Sciatic nerve (tissue), 2 donors: ENCODE measurements at places on chromosomes 7 and 10. TPM values are rescaled to one million over a fixed set of nuclear protein-coding genes. Genes with fewer than 3 reads are reported as not detected.

The C7orf57 gene
- total RNA-seq = not detected

The SPAG6 gene
- 0.31 TPM for total RNA-seq

The GFRA1 gene
- 65.8 TPM for total RNA-seq

- DNase-seq = no peak
These were observed 925.2 kb upstream of the GHITM start for GRCh38 chr10:83214136-83214535.

GRCh38 chr10:50385624-50386023, 134.3 kb upstream of the ASAH2 start:
- DNase-seq = peak; percentile 68

DNA sequence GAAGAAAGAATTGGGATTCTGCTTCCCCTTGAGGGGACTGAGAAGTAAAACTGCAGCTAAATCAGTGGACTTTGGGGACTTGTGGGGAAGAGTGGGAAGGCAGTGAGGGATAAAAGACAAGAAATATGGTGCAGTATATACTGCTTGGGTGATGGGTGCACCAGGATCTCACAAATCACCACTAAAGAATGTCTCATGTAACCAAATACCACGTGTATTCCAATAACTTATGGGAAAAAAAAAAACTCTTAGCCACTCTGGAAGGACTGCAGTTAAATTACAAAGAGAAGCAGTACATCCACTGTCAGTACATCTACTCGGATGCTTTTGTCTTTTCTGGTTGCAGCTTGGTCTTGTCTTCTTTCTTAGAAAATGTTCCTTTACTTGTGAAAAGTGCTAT, 27.4 kb upstream of the GOT1 start:
- DNase-seq = no peak

- DNase-seq = no peak
These were observed 4.1 kb upstream of the PRSS1 start for GRCh38 chr7:142745091-142745635.

DNA sequence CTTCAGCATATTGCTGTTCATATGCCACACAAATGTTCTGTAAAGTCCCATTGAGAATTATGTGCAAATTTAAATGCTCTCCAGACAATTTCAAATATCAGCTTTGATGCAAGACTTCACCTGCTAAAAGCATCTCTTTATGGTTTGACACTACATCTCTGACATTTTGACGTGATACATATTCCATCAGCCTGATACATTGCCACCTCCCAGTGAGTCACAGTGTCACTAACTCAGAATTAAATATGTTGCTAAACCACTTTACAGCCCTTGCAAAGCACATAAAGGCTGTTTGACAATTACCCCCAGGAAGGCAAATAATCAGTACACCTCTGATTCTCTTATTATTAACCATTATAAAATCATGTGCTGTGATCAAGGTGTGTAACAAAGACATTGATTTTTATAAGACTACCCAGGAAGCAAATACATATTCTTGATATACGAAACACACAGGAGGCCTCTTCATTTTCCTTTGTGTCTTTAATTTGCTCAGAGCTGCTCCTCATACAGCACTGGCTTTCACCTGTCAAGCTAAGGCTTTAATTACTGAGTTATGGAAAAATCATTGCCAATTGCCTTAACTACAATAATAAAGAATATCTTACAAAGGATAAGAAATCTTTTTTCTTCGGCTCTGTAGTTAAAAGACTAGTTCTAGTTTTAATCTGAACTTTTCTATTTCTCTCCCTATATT, 547.5 kb upstream of the C7orf33 start:
- no peak for DNase-seq
